ENCODE measurements at places on chromosomes 5 and 9.

DNA sequence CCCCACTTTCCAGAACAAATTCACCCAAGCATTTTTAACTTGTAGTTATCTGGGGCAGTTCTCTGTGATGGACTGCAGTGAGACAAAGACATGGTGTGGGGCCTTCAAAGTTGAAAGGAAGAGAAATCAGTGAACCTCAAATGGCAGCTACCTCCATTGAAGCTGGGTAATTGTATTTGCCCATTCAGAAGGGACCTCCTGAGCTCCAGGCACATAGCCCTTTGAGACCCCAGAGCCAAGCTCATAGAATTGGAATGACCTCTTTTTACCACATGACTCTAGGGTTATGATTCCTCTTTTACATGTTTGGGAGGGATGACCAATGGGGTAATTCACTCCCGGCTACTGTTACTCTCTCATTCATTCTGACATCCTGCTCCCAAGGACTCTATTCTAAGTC lies 368.4 kb upstream of the ITGA1 start:
- DNase-seq: no peak

- no peak for DNase-seq
Measured at GRCh38 chr5:80935811-80936385, 24.3 kb upstream of the RASGRF2 start.

DNA sequence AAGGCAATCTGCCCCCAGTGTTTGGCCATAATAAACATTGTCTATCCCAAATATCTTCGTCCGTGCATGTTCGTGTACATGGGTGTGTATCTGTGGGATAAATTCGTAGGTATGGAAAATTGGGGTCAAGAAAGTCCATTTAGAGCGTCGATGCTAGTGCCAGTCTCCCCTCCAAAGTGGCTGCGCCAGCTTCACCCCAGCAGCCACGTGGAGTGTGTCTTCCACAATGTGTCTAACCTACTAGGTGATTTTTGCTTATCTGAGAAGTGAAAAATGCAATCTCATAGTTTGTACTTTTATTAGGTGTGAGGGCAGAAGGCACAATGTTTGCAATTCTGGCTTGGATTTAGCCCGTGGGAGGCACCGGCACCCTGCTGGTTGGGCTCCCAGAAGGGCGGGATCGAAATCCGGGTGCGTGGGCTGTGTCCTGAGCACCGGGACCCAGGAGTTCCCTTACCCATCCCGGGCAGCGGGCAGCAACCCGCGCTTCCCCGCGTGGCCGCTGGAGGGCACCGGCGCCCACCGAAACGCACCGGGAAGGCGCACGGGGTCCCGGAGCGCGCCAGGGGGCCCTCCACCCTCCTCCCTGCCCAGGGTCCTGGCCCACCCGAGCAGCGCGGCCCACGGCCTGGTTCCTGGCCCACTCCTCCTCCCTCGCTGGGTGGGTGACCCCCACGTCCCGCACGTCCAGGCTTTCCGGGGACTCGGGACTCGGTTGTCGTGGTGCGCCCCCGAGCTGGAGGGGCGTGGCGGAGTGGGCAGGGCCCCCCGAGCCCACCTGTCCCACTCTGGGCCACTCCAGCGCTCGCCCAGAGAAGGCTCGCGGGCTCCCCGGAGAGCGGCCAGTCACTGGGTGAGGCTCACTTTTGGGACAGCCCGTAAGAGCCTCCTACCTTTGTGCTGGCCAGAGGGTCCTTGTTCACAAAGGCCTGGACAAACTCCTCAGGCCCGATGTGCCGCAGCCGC lies 55.4 kb upstream of the RNF130 start:
- no peak for DNase-seq

DNA sequence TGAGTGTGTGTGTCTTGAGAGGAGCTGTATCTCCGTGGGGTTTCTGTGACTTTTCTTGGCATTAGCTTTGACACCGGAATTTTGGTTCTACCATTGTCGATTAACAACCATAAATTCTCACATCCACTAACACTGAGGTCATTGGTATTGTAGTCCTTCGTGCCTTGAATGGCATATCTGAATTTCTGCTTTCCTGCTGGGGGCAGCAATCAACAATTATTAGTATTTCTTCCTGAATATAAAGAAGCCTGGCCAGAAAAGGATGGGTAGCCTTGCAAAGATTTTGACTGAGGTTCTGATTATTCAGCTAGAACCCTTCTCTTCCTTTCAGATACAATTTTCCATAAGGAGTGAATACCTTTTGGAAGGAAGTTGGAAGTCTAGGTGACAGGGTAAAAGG lies 33.5 kb upstream of the SHOC1 start:
- no peak for DNase-seq

DNA sequence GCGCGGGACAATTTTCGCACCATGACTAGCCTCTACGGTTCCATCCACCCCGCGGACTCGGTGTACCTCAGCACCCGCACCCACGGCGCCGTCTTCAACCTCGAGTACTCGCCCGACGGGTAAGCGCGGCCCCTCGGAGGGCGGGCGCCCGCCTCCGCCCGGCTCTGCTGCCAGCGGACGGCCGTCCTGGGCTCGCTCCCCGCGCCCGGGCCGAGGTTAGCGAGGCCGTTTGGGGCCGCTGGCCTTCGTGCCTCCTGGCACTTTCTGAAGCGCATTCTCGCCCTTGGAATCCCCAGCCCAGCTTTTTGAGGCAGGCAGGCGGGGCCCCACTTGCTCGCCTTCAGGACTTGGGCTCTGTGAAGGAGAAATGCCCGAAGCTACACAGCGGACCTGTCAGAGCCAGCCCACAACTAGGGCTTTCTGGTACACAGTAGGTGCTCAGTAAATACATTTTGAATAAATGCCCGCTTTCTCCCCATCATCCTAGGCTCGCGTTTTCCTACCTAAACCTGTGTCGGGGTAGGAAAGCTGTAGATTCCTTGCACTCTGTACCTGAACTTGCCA lies 772 bp downstream of the DCAF10 start:
- no peak for DNase-seq

- DNase-seq: no peak
Measured at GRCh38 chr5:37812365-37812764, 27.5 kb downstream of the GDNF start.

- DNase-seq: no peak
Measured at GRCh38 chr5:106094839-106095238, 1575.9 kb downstream of the EFNA5 start.

- no peak for DNase-seq
Measured at GRCh38 chr5:121478636-121479035, 373.0 kb upstream of the FTMT start.

DNA sequence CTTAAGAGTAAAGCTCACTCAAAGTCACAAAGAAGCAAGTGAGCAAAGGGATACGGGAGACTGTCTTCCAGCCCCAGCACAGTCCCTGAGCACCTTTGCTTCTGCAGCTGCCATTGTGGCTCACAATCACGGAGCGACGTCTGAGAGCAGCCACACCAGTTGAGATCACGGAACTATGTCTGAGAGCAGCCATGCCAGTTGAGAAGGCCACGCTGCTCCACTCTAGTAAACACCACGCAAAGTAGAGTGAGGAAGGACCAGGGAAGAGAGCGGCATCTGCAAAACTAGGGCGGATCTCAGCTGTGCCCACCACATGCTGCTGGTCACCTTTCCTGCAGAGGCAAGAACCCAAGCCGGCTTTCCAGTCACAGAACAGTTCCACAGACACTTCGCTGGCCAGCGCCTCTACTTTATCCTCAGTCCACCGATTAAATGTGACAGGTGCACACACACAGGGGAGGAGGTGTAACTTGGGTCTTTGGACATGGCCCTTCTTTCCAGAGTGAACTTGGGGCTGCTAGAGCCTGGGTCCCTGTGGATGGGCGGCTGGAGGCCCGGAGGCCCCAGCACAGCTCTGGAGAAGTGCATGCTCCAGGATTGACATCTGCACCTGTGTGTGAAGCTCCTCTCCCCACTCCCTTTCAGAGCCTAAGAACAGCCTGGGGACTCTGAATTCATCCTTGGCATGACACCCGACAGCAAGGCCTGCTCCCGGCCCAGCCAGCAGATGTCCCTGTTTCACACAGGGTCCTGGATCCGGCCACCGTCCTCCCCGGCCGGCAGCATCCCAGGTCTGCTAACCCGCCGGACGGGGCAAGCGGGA lies 324.9 kb upstream of the IRX4 start:
- DNase-seq: no peak

- no peak for DNase-seq
Measured at GRCh38 chr9:35827486-35827885, 1.0 kb downstream of the FAM221B start.

- no peak for DNase-seq
Measured at GRCh38 chr9:130535818-130536521, 43.4 kb upstream of the FUBP3 start.

GRCh38 chr9:111961575-111961974 lies 65.0 kb downstream of the UGCG start:
- DNase-seq: no peak

DNA sequence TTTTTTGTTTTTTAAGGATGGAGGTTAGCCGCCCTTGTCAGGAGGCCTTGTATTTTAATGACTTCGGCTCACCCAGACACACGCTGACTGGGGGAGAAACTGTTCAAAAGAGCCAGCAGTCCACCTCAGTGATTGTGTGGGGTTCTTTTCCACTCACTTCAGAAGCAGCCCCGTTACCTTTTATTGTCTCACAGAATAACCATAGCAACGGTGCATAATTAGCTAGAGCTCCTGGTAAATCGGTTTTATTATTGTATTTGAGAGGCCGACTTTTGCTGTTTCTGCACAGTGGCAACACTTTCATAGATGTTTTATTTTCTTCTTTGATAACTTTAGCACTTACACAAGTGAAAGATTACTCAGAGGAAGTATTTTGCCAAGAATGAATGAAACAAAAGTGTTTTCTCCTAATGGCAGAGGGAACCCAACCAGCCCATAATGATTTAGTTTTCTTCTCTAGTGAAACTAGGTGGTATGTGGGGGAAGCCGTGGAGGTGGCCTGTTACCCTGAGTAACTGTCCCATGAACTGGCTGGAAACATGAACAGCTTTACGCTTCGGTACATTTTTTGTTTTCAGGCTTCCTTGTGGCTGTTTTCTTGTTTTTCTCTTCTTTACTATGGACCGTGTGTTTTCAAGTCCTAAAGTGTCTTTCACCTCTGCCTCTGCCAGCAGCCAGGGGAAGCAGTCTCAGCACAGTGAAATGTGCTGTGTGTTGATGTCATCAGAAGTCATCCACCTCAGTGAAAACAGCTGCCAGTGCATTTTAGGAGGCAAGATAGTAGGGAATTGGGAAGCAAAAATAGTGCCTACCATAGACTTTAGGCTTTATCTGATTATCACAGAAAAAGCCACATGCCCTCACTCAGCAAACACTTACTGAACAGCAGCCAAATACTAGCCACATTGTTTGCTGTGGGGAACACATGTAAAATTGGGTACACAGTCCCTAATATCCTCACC lies 414.7 kb downstream of the KDM4C start:
- DNase-seq: no peak

DNA sequence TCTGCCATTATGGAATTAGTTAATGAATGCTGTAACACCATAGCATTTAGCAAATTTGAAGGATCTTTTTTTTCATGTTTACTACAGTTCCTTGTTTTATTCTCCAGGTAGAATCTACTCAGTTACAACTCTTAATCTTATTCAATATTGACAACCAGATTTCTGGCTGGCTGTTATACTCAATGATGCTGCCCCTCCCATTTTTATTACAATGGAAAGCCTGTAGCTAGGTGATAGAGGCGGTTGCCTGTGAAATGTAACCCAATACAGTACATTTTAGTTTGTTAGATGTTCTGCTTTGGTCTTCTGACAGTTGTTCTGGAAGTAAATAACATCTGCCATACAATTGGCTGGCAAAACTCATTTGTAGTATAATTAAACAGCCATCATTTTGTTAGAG lies 294.2 kb downstream of the DMRTA1 start:
- no peak for DNase-seq

DNA sequence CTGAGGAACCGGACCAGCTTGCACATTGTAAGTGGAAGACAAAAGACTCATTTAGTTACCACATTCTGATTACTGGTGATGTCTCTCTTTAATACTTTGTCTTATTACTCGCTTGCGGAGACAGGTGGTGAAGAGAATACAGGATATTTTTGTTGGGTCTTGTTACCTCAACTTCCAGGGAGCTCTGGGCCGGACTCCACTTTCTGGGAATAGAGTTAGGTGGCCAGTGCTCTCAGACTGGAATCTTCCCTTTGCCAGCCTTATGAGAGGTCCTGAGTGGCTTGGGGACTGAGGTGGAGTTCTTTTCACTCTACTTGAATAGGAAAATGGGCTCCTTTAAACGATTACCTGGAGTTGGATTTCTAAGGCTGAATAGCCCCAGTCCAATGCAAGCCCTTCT lies 33.3 kb upstream of the SPRY4 start:
- DNase-seq: no peak

- DNase-seq: no peak
Measured at GRCh38 chr9:37611961-37612360, 19.6 kb upstream of the TOMM5 start.

DNA sequence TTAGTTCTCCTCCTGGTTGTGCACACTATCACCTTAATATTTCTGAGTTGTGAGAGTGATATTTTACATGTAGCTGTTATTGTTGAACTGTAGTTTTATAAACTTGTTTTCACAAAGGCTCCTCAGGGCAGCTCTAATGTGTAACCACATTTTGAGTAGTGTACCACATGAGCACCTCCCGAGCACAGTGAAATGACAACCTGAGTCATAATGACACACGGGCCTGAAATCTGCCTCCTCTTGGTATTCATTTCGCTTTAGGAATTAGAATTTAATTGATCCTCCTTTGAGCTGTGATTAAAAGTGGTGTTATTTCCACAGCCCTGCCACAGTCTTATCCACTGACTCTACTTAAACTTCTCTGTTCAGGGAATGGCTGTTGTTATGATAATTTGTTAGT lies 7.9 kb downstream of the MTRR start:
- DNase-seq: no peak

GRCh38 chr9:98132806-98133631 lies 14.0 kb upstream of the TRIM14 start:
- DNase-seq: no peak

DNA sequence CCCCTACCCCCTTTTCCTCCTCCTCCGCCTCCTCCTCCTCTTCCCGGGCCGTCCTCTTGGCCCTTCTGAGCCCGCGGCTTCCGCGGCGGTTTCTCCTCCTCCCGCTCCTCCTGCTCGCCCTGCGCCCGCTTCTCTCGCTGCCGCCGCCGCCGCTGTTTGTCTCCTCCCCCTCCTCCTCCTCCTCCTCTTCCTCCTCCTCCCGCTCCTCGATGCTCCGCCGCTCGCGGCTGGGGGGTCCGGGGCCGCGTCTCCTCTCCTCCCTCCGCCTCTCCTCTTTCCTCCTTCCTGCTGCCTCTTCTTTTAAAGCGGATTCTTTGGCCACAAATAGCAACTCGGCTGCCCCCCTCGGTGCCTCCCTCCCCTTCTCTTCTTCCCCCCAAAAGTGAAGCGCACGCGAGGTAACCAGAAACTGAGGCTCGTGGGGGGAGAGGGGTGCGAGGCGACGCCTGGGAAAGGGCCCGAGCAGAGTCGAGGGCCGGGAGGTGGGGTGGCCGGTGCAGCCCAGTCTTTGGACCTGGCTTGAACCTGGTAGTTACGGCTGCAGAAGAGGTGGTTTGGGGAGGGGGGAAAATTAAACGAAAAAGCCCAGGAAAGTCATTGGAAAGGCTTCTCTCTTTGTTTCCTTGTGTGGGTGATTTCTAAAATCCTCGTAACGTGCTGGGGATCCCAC lies 1058.5 kb upstream of the DMAC1 start:
- DNase-seq: no peak

GRCh38 chr5:177553671-177554429 lies 513 bp downstream of the FAM193B start:
- no peak for DNase-seq

Measured in HFF-Myc (cell line).